ENCODE measurements at places on chromosomes 7 and 10. TPM values are rescaled to one million over a fixed set of nuclear protein-coding genes. Genes with fewer than 3 reads are reported as not detected.

Gene THSD7A
- polyA plus RNA-seq, result not detected

- no peak overlapping the region for H3K27ac ChIP-seq
- no peak for DNase-seq
- no peak overlapping the region for H3K4me3 ChIP-seq
- H3K27me3 ChIP-seq, result peaks cover 4% of the 10 kb centered on the region
Measured at GRCh38 chr7:126948664-126949063, 304.1 kb downstream of the GRM8 start.

GRCh38 chr7:112421666-112422486 is 28.4 kb upstream of the IFRD1 start:
- no peaks in the 10 kb centered on the region for H3K36me3 ChIP-seq
- H3K27ac ChIP-seq, result no peak overlapping the region
- no peak overlapping the region for H3K4me3 ChIP-seq
- no peaks in the 10 kb centered on the region for H3K27me3 ChIP-seq
- H3K4me1 ChIP-seq, result peaks cover 14% of the 10 kb centered on the region
- no peak for DNase-seq

GRCh38 chr7:90262438-90262837 is 17.5 kb downstream of the CFAP69 start:
- no peak overlapping the region for H3K4me3 ChIP-seq
- H3K36me3 ChIP-seq, result no peaks in the 10 kb centered on the region

DNA sequence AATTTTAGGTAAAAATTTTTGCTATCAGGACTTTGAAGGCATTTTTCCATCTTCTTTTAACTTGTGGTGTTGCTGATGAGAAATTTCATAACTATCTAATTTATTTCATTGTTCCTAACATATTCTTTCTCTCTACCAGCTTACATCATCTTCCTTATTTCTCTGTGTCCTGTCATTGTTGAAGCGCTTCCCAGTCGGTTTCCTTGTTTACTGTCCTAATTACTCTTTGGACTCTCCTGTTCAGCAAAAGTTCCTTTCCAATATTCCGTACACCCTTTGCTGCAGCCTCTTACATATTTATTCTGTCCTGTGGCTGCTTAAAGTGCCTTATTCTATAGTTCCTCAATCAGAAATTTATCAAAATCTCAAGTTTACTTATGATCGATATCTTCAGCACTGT is 609.0 kb upstream of the FZD8 start:
- no peak overlapping the region for H3K4me3 ChIP-seq
- no peak for DNase-seq
- H3K4me1 ChIP-seq, result no peaks in the 10 kb centered on the region
- H3K27ac ChIP-seq, result no peak overlapping the region
- H3K27me3 ChIP-seq, result peaks cover 3% of the 10 kb centered on the region
- no peaks in the 10 kb centered on the region for H3K36me3 ChIP-seq

- no peak overlapping the region for H3K4me3 ChIP-seq
- DNase-seq, result no peak
- no peak overlapping the region for H3K27ac ChIP-seq
- H3K27me3 ChIP-seq, result peaks cover 3% of the 10 kb centered on the region
Measured at GRCh38 chr10:125756196-125756595, 19.4 kb downstream of the MMP21 start.

Gene ZKSCAN1
- 48.9 TPM for polyA plus RNA-seq

DNA sequence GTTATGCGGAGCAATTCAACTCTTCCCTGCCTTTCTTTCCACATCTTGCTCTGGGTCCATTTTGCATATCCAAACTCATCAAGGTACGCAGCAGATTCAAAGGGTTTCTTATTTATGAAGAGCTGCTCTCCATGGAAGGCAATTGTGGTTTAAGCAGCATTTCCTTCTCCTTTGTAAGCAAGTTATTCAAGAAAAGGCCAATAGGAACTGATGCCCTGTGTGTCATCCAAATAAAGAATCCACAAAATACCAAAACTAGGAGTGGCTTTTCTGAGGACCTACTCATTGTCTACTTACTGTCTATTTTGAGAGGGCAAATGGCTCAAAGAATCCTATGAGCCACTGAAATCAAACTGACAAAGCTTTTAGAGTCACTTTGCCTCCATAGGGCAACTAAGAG is 253.1 kb downstream of the PTEN start:
- no peak overlapping the region for H3K27ac ChIP-seq
- H3K4me3 ChIP-seq, result no peak overlapping the region
- DNase-seq, result no peak
- no peaks in the 10 kb centered on the region for H3K36me3 ChIP-seq

GRCh38 chr10:88027570-88027969 is 164.1 kb downstream of the PTEN start:
- no peak for DNase-seq
- H3K27ac ChIP-seq, result peak overlapping the region; percentile 83
- H3K36me3 ChIP-seq, result no peaks in the 10 kb centered on the region
- no peaks in the 10 kb centered on the region for H3K27me3 ChIP-seq

- no peaks in the 10 kb centered on the region for H3K36me3 ChIP-seq
- no peak overlapping the region for H3K4me3 ChIP-seq
- no peak overlapping the region for H3K27ac ChIP-seq
- no peak for DNase-seq
Measured at GRCh38 chr10:108852211-108852610, 1071.1 kb downstream of the XPNPEP1 start.

DNA sequence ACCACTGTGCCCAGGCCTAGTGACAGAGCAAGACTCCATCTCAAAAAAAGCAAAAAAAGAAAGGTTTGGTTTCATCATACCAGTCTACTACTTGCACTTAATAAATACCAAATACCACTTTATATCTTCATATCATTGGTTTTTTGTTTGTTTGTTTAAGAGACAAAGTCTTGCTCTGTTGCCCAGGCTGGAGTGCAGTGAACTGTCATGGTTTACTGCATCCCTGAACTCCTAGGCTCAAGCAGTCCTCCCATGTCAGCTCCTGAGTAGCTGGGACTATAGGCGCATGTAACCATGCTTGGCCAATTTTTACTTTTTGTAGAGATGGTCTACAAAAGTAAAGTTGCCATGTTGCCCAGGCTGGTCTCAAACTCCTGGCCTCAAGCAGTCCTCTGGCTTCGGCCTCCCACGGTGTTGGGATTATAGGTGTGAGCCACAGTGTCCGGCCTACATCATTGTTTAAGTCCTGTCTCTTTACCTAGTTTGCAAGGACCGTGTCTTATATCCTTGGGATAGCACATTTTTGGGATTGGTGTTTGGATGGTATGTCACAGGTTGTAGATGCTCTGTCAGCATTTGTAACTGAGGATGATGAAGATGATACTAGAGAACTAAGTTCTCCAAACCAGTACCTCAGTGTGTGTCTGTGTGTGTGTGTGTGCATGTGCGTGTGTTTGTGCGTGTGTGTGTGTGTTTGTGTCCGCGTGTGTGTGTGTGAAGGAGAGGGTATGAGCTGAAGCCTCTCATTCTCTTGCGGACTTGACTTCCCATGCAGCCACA is 9.3 kb downstream of the LMTK2 start:
- DNase-seq, result no peak
- no peak overlapping the region for H3K27ac ChIP-seq
- H3K27me3 ChIP-seq, result no peaks in the 10 kb centered on the region
- H3K36me3 ChIP-seq, result peaks cover 5% of the 10 kb centered on the region
- peaks cover 15% of the 10 kb centered on the region for H3K4me1 ChIP-seq

DNA sequence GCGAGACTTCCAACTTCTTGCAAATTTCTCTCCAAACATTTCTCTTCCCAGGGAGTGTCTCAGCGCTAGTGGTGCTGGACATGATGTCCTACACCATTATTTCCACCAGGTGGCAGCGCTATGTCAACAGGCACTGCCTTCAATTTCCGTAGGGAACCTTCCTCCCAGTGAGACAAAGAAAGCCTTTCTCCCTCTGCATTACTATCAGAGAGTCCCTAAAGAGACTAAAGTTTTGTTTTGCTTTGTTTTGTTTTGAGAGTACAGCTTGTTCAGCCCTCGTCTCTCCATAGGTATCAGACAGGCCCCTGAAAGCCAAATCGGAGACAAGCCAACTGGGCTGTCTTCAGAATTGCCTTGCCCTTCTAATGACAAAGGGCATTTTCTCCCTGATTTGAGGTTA is 44.2 kb upstream of the GGCT start:
- no peaks in the 10 kb centered on the region for H3K4me1 ChIP-seq
- peak; percentile 13 for DNase-seq
- H3K4me3 ChIP-seq, result no peak overlapping the region
- no peaks in the 10 kb centered on the region for H3K27me3 ChIP-seq
- no peak overlapping the region for H3K27ac ChIP-seq

Gene TWIST1
- not detected for polyA plus RNA-seq

Gene PHKG1
- polyA plus RNA-seq, result 0.16 TPM

GRCh38 chr7:100896732-100897608 is 1.3 kb upstream of the ACHE start:
- peaks cover 18% of the 10 kb centered on the region for H3K4me1 ChIP-seq
- DNase-seq, result peak; percentile 30
- peak overlapping the region; percentile 69 for H3K4me3 ChIP-seq
- peaks cover 31% of the 10 kb centered on the region for H3K27me3 ChIP-seq

DNA sequence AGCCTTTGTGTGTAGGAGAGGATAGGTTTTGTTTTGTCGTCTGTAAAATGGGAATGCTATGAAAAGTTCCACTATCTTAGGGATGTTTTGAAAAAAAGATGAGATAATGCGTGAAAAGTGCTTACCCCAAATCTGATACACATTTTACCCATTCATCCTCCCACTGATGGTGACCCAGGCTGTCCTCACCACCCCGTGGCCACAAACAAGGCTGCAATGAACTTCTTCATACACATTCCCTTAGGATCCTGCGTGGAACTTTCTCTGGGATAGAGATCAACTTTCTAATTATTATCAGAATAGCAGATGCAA is 399 bp upstream of the OGDHL start:
- no peak overlapping the region for H3K27ac ChIP-seq
- H3K36me3 ChIP-seq, result peaks cover 3% of the 10 kb centered on the region
- H3K4me3 ChIP-seq, result peak overlapping the region; percentile 44
- peaks cover 9% of the 10 kb centered on the region for H3K4me1 ChIP-seq
- DNase-seq, result no peak

DNA sequence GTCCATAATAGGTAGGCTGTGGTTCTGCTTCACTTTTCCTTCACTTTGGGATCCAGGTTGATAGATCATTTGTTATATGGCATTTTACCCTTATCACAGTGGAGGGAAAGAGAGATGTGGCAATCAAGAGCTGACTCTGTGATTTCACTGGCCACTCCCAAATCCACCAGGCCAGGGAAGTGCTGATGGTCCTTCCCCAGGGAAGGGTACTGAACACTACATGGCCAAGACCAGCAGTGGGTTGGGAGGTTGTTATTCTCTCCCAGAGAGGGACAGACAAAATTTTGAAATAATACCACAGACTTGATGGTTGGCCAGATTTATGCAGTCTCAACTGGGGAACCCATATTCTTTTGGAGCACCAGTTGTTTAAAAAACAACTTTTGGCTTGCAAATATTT is 102.5 kb downstream of the SND1 start:
- H3K27me3 ChIP-seq, result no peaks in the 10 kb centered on the region
- no peak for DNase-seq
- H3K4me1 ChIP-seq, result peaks cover 82% of the 10 kb centered on the region

Gene DKK1
- not detected for polyA plus RNA-seq

Gene EN2
- polyA plus RNA-seq, result not detected

Gene CLCN1
- 0.07 TPM for polyA plus RNA-seq

GRCh38 chr7:41416208-41416595 is 286.7 kb downstream of the INHBA start:
- peaks cover 2% of the 10 kb centered on the region for H3K27me3 ChIP-seq
- no peak overlapping the region for H3K4me3 ChIP-seq
- no peaks in the 10 kb centered on the region for H3K36me3 ChIP-seq
- no peak overlapping the region for H3K27ac ChIP-seq
- DNase-seq, result no peak

GRCh38 chr10:24528946-24529345 is 194.7 kb downstream of the ARHGAP21 start:
- DNase-seq, result no peak
- H3K27ac ChIP-seq, result no peak overlapping the region
- no peaks in the 10 kb centered on the region for H3K36me3 ChIP-seq
- H3K27me3 ChIP-seq, result peaks cover 3% of the 10 kb centered on the region

Gene GLCCI1
- polyA plus RNA-seq, result 13.8 TPM

DNA sequence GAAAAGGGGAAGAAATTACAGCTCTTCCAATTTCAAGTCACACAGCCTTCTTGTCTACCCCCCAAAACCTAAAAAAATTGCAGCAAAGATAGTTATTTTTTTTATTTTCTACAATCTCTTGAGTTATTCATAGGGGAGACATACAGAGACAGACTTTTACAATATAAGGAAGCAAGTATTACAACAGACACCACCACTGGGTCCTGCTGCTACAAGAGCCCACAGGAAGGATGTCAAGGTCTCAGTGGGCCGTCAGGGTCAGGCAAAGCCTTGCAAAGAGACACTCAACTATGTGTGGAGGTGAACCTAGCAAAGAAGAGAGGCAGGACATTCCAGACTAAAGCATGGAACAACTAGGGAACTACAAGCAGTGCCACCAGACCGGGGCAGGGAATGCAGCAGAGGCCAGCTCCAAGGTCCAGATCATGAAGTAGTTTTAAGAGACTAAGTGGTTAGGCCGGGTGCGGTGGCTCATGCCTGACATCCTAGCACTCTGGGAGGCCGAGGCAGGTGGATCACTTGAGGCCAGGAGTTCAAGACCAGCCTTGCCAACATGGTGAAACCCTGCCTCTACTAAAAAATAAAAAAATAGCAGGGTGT is 28.2 kb upstream of the ZCCHC24 start:
- no peak overlapping the region for H3K27ac ChIP-seq
- H3K27me3 ChIP-seq, result peaks cover 9% of the 10 kb centered on the region
- no peaks in the 10 kb centered on the region for H3K4me1 ChIP-seq
- no peak overlapping the region for H3K4me3 ChIP-seq

DNA sequence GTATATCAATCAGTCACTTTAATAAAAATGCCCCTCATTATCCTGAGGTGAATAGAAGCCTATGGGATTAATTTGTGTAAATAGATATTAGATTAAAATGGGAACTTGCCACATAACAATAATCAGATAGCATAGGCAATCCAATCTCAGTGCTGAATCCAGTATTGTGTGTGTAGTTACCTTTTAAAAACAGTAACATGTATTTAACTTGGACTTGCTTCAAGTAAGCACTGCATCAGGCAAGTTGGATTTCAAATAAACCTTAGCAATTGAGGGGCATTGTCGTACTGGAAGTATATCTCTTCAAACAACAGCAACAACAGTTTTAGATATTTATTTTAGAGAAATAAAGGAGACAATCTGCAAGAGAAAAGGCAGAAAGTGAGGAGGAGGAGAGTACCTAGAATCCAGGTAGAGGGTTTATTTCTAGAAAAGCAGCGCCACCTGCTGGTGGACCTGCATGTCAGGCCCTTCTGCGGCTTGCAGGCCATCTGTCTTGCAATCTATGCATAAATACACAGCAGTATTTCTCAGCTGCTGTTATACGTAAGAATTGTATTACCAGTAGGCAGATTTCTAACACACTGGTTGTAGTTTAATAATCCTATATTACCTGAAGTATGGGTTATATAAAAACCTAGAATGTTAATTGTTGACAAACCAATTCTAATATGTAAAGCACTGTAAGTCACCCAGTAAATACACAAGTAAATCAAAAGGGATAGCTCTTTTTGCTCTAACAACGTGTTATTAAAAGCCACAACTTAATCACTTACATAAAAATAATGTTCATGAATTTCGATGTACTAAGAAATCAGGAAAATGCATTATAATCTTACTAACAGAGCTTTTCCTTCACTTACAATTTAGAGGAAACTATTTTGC is 652.8 kb downstream of the KCNMA1 start:
- H3K4me1 ChIP-seq, result no peaks in the 10 kb centered on the region
- no peak overlapping the region for H3K4me3 ChIP-seq
- peak; percentile 43 for DNase-seq
- H3K27me3 ChIP-seq, result peaks cover 1% of the 10 kb centered on the region

Data from immature natural killer cell (primary cell).